ENCODE measurements at places on chromosomes 11 and 22.

- no peak for DNase-seq
Measured at GRCh38 chr11:103928040-103928801, 108.2 kb upstream of the DDI1 start.

DNA sequence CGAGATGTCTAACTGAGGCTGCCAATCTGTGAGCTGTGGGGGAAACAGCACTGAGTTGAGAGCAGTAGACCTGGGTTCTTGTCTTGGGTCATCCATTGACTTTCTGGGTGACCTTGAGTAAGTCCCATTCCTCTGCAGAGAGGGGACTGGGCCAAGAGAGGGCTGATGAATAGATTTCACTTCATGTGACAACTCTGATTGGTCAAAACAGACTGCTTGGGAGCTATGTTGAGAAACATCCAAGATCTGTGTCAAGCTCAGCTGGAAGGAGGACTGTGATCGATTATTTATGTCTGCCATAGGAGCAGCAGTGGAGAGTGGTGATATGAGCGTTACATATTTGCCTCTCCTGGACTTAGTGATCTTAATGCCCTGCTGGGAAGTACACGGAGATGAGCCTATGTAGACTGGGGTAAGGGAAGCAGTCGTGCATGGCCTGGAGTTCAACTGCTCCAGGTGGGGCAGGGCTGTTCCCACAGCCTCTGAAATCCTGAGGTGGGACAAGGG is 47.7 kb downstream of the OTOG start:
- no peak for DNase-seq

DNA sequence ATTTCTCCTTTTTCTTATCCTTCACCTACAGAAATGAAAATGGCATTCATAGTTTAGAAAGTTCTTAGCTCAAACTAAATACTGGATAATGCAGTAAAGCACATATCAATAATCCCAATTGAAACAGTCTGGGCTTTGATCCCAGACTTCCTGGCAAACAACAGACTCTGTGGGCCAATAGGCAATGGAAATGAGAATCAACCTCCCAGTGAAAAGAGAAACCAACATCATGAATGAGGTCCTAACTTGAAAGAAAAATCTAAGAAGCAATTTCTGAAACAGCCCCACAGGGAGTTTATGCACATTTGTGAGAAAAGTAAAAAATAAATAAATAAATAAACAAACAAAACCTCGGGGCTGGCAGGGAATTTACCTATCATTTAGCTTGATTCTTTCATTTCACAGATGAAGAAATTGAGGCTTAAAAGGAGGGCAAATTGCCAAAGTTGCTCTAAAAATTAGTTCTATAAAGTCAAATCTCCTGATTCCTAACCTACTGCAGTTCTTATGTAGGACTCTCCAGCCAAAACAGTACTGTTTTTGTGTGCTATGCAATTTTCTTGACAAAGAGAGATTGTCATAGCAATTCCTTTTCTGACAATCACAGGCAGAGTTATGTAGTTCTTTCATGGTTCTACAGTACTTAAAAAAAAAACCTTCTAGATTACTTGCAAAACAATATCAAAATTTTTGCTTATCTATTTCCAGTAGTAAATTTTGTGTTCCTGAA is 265.8 kb downstream of the GRM5 start:
- DNase-seq, result no peak

- DNase-seq, result peak; percentile 58
Measured at GRCh38 chr22:23289851-23290724, 109.8 kb downstream of the BCR start.

- DNase-seq, result no peak
Measured at GRCh38 chr11:118998822-118999221, 884 bp downstream of the CENATAC start.

Data from CD4-positive, alpha-beta T cell treated with Interleukin-2 at 100 ng/mL for 4 hours (primary cell).